ENCODE measurements at places on chromosomes 5 and 9.

GRCh38 chr5:53476531-53477480 is 3.6 kb upstream of the FST start:
- no peak for DNase-seq

DNA sequence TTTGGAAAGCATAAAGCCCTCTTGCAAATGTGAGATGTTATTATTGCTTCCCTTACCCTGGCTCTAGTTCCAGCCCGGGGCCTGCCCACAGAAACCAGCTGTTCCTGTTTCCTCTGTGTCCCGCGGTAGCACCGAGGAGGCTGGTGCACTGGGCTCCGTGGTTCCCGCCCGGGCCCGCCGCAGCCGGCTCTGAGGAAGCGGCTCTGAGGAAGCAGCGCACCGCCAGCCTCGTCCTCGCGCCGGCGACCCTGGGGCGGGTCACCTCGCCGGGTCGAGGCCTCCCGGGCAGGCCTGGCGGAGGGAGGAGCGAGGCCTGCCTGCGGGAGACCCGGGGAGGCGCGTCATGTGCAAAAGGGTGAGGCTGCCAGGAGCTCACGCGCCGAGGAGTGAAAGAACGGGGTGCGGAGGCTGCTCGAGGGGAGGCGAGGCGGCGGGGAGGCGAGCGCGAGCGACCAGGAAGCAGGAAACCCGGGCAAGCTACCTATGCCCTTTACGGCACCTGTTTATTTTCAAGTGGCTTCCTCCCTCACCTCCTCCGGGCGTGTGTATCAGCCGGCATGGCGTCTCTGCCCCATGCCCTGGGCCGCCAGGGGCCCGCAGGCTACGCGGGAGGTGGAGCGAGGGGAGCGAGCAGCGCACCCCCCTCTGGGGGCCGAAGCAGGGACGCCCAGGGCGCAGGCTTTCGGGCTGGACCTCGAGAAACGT is 61.3 kb upstream of the MEGF10 start:
- DNase-seq: peak; percentile 90

GRCh38 chr9:116101516-116101915 is 52.1 kb upstream of the PAPPA start:
- no peak for DNase-seq

DNA sequence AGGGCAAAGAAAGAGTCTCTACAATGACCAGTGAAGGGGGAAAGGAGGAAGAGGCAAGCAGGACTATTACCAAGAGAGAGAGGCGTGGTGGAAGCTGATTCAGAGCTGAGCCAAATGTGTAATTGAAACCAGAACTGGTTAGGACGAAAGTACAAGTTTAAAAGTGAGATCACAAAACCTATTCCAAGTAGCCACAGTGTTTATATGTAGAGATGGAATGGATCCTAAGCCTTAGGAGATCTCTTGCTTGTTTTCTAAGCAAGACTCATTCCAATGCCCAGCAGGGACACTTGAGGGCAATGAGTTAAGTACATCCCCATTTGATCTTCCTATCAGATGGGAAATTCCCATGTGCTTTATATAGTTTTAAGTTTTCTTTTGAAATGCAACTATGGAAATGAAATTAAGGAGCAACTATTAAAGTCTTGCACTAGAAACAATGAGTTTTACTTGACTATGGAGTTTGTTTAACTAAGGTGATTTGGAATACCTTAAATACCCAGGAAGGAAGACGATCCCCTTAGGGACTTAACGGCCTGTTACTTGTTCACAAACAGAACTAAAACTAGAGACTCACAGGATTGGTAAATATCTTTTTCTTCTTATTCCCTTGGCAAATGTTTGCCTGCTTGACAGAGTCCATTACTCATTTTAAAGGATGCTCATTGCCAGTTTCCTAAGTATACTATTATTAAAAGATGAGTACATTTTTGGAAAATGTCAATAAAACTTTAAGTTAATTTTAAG is 51.1 kb upstream of the SNX2 start:
- DNase-seq: no peak
